CD4-positive, alpha-beta T cell treated with Interleukin-6 at 100 ng/mL for 8 hours (primary cell): ENCODE measurements at places on chromosomes 6 and 20.

DNA sequence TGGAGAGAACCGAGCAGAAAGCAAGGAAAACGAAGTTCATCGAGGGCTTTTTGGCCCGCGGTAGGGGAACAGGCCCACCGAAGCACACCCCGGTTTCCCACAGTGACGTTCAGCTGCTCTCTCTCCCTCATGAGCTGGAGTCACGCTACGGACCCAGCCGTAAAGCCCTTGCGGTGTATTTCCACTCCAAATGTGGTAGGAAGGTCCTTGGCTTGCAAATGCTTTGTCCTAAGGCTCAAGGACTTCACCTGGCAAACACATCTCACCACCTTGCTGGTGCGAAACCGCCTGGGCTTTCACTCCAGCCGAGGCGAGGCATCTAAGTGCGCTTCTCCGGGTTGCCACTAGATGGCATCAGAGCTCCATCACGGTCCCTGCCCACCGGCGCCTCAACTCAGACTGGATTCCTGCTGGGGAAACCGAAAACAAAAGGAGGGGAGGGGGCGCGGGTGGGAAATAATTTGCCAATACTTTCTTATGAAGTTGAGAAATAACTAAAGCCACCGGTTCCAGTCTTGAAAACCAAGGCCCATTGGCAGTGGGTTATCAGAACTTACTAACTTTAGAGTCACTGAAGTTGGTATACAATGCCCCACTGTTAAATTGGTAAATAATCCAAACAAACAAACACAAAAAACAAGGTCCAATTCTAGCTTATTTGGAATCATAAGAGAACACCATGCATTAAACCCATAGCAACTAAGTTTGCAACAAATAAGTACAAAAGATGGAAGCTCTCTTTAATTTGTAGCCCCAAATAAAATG, 13.4 kb upstream of the FOXC1 start:
- DNase-seq = peak; percentile 67

- no peak for DNase-seq
These were observed 4.2 kb downstream of the MAPRE1 start for GRCh38 chr20:32823737-32824588.

GRCh38 chr20:45087097-45087790, 13.7 kb downstream of the KCNS1 start:
- DNase-seq = no peak

GRCh38 chr6:89939144-89939543, 44.9 kb downstream of the GJA10 start:
- DNase-seq = no peak

- peak; percentile 87 for DNase-seq
These were observed 9.4 kb downstream of the DEFB132 start for GRCh38 chr20:266596-267562.

DNA sequence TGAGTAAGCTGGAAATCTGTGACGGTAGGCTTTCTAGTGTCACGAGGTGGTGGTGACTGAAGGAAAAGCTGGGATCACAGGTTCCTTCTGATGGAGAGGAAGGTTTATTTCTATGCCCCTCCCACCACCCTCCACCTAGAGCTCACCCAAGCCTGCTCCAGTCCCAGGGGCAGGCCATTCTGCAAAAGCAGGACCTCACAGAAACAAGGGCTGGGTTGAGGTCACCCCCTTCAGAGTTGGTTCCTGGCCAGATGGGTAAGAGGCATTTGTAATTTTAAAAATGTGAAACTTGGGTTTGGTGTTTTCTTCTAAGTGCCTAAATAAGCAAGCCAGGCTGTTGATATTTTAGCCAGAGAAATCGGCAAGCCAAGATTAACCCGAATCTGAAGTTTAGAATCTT, 46.6 kb downstream of the KCTD20 start:
- DNase-seq = no peak

GRCh38 chr20:1912053-1912452, 16.8 kb downstream of the SIRPA start:
- no peak for DNase-seq

DNA sequence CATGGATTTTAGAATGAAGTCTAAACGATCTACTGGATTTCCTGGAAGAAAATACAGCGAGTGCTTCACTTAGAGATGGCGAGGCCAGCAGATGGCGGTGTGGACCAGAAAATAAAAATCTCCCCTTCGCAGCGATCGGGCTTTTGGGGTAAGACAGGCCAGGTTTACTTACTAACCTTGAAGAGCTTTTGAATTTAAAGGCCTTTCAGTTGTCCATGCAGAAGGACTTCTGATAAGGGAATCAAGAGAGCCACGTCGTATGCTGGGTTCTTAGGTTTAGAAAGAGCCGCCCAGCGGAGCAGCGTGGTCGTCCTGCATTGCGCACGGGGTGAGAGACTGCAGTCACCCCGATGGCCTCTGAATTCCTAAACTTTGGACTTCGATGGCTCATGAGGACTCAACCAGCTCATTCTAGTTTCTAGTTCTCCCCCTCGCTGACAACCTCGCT, 125.2 kb upstream of the RALGAPA2 start:
- no peak for DNase-seq

DNA sequence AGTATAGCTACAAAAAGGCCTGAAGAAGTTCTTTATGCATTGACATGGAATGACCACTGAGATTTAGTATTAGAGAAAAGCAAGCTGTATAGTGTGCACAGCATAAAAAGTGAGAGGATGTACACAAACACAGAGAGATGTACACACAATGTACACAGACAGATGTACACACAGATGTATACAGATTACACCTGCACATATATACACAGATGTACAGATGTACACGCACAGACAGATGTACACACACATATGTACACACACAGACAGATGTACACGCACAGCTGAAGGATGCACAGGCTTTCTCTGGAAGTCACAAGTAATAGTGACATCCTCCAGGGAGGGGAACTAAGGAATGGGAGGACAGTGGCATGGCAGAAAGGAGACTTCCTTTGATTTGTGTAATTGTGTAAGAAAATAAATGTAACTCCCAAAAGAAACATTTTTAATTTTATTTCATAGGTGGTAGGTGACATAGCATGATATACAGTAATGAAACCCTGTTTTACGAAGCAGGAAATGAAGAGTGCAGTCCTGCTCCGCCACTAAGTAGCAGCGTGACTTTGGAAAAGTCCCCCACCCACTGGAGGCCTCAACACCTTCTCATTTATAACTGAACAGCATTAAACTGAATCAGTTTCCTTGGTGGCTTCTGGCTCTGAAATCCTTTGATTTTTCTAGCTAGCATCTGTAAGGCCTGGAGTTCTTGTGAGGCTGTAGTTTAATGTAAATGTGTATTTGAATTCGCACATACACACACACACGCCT, 14.1 kb downstream of the NFATC2 start:
- DNase-seq = peak; percentile 42

- no peak for DNase-seq
These were observed 34.2 kb downstream of the MAFB start for GRCh38 chr20:40654876-40655275.

DNA sequence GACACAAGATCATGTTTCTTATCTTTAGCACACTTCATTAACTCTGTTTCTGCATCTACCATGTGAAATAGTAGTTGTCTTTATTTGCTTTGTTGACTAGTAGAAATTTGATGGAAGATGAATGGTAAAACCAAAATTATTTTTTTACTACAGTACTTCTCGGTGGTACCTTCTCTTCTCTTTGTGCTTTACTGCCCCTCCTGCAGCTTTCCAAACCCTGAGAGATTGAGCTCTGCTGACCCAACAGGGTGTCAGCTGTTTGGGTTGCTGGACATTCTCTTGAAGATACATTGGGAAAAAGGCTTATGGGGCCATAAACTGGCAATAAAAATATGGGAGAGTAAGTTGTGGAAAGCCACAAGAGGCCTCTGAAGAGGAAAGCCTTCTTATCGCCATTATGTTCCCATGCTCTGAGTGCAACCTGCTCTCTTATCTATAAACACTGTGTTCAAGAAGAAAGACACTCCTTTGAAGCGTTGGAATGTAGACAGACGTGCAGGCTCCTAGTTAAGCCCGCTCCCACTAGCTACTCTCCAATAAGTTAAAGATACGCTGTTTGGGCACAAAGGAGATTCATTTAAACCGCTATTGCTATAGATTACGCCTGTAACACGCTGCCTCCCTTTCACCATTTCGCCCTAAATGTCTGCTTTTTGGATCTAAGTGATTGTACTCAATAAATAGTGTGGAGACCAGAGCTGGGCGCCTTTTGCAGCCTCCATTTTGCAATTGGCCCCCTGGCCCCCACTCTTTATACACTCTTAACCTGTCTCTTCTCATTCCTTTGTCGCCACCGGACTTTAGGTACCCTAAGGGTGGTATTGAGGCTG, 60.1 kb upstream of the PRSS16 start:
- DNase-seq = no peak

GRCh38 chr6:146526192-146526591, 17.4 kb upstream of the RAB32 start:
- DNase-seq = no peak

- DNase-seq = no peak
These were observed 87.3 kb upstream of the TULP1 start for GRCh38 chr6:35599761-35600658.

DNA sequence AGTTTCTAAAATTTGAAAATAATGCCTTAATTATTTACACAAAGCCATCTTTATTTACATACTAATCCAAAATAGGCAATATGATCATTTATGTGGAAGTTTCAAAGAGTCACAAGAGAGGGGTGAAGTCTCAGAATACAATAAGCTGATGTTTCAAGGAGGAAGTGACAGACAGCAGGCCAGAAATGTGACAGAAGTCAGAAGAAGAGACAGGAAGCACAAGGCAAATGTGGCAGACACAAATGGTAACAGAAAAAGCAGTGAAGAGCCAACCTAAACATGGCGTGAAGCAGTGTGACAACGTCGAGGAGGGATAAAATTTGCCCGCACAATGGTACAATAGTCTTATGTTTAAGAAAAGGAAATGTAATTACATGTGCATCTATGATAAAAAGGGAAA, 59.8 kb downstream of the SHPRH start:
- DNase-seq = no peak

DNA sequence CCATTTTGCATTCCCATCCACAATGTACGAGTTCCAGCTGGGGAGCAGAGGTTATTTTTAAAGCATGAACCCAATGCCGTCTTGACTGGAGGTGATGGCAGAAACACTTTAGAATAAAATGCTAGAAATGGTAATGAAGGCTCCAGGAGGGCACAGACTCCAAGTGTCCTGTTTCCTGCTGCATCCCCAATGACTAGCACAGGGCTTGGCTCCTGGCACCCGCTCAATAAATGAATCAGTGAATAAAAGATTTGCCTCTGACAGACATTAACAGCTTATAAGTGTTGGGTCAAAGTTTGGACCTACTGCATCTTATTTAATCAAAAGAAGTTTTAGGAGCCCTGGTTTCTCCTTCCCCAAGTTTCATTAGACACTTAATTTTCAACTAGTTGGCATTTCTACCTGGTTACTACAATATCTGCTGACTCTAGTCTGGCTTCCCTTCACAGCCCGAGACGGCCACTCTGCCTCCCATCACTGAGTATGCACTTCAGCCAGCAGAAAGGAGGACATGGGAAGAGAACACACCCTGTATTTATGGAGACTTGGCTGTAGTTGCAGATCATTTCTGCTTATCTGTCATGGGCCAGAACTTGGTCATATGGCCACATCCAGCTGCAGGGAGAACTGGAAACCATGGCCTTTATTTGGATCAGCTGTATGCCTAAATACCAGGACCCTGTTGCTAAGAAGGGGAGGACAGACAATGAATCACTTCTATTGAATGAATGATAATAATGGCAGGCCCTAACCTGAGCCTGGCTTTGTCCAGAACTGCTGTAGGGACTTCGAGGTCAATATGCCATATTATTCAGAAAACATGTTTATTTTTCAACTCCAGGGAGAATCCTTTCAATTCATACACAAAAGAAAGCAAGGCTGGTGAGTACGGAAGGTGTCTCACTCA, 63.1 kb downstream of the TTI1 start:
- DNase-seq = no peak

DNA sequence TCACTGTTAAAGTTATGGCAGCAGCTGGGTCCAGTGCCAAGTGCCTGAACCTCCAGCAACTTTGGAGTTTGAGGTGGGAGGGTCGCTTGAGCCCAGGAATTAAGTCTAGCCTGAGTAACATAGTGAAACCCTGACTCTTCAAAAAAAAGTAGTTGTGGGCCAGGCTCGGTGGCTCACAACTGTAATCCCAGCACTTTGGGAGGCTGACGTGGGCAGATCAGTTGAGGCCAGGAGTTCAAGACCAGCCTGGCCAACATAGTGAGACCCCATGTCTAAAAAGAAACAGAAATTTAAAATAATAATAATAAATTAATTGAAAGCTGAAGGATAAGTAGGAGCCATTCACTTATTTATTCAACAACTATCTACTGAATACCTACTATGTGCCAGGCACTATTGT, 33.8 kb downstream of the FKBP5 start:
- DNase-seq = no peak

GRCh38 chr20:46640044-46640443, 11.2 kb downstream of the SLC13A3 start:
- no peak for DNase-seq

GRCh38 chr20:43695571-43695970, 28.7 kb downstream of the MYBL2 start:
- DNase-seq = no peak

GRCh38 chr6:163232649-163233048, 181.9 kb upstream of the QKI start:
- no peak for DNase-seq

DNA sequence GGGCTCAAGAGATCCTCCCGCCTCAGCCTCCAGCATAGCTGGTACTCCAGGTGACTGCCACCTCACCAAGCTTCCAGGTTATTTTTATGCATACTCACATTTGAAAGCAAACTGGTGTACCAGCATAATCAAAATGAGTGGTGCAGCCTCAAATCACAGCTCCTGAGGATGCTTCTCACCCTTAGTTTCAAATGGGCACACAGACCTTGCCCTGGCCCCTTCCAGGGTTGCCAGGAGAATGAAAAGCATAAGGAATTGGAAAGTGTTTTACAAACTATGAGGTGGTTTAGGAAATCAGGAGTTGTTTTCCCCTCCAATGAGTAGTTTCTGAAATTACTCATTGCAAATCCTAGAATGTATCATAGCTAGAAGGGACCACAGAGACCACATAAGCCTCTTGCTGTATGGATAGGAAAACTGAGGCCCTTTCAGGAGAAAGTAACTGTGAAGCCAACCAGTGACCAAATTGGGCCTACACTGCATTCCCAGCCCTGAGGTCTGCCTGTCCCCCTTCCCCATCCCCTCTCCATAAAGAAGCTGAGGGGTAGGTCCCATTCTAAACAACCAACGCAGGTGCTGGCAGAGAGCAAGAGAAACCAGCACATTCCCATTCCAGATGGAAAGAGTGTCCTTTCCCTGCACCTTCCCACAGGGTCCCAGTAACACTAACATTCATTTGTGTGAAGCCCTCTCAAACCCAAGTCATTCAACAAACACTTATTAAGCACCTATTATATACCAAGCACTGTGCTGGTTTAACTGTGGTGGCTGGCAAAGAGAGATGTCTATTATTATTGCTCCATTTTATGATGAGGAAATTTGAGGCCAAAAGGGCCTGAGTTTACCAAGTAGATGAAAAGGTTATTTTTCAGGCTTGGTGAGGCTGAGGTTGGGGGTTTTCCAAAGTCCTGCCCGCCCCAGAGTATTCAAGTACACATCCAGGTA, 2.1 kb upstream of the E2F1 start:
- DNase-seq = no peak

DNA sequence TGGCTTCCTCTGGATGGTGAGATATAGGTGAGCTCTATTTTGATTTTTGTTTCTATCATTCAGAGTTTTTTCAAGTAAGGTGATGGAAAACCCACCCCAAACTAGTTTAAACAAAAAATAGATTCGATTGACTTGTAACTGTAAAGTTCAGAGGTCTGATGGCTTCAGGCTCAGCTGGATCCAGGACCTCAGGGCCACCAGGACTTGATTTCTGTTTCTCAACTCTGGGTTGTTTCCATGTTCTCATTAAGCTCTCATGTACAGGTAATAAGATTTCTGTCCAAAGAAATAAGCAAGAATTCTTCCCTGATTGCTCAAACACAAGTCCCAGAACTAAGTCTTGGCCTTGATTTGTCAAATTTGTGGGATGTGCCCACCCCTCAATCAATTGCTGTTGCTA, 67.0 kb downstream of the DLGAP4 start:
- DNase-seq = no peak
